AG09309 (cell line): ENCODE measurements at places on chromosomes 13 and 19.

DNA sequence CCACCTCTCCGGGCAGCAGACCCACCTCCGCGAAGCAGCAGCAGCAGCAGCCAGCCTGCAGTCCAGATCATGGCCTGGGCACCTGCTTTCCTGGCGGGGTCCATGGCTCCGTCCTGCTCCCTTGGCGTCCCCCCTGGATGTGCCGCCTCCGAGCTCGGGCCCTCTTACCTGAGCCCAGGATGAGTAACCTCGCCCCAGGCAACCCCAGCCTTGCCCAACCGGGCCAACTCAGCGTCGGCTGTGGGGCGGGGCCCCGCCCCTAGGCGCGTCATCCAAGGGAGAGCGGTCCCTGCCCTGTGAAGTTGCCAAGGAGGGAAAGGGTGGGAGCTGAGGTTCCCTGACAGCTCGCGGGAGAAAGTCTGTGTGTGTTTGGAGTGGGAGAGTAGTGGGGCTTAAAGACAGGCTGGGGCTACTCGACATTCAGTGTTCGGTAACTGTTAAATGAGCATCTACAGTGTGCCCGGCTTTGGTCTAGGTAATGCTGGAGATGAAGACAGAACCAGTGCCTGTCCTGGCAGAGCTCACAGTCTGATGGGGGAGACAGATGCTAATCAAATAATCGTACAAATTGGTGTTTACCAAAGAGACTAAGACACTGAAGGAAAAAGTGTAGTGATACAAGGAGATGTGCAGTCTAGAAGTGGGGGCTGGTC lies at the start of gene LYPD3:
Gene LYPD3 (minus strand): TSS at position 141 of the 653 bp plus-strand sequence. CDS start 37 bp downstream, at position 104.
- DNase-seq: no peak

DNA sequence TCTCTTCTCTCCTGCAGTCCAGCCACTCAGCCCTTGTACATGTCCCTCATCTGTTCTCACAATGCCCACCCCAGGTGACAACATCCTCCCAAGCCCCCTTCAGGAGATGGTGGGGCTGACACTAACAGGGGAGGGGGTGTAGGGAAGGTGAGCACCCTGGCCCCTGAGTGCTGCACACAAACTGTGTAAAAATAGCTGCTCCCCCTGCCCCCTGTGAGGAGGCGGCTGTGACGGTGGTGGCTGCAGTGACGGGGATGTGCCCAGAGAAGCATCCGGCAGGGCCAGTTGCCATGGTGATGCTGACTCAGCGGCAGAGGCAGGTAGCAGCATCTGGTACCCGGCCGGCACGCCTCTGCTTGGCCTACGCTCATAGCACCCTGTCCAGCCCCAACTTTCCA lies 13.0 kb upstream of the JUND start:
- DNase-seq: no peak

GRCh38 chr19:772730-773436 lies 22.0 kb downstream of the MISP start:
- no peak for DNase-seq

DNA sequence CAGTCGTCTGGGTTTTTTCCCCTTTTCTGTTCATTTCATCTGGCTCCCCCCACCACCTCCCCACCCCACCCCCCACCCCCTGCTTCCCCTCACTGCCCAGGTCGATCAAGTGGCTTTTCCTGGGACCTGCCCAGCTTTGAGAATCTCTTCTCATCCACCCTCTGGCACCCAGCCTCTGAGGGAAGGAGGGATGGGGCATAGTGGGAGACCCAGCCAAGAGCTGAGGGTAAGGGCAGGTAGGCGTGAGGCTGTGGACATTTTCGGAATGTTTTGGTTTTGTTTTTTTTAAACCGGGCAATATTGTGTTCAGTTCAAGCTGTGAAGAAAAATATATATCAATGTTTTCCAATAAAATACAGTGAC lies 9.3 kb downstream of the CALM3 start:
- DNase-seq: no peak

- DNase-seq: peak; percentile 66
Measured at GRCh38 chr19:57560049-57560491, 407 bp upstream of the ZNF550 start.

GRCh38 chr13:97561182-97561581 lies 127.2 kb downstream of the RAP2A start:
- DNase-seq: no peak

GRCh38 chr19:3825286-3825956 lies 39.2 kb upstream of the MATK start:
- DNase-seq: no peak
